ENCODE measurements at places on chromosomes 7 and 10. TPM values are rescaled to one million over a fixed set of nuclear protein-coding genes. Genes with fewer than 3 reads are reported as not detected.

GRCh38 chr7:49873420-49873819 lies 100.0 kb downstream of the VWC2 start:
- H3K27me3 ChIP-seq, result no peaks in the 10 kb centered on the region
- H3K27ac ChIP-seq, result no peak overlapping the region
- no peaks in the 10 kb centered on the region for H3K4me1 ChIP-seq
- H3K36me3 ChIP-seq, result no peaks in the 10 kb centered on the region

- H3K27me3 ChIP-seq, result peaks cover 10% of the 10 kb centered on the region
- no peak overlapping the region for H3K27ac ChIP-seq
- no peak for DNase-seq
- H3K36me3 ChIP-seq, result no peaks in the 10 kb centered on the region
- no peak overlapping the region for H3K4me3 ChIP-seq
Measured at GRCh38 chr10:132493246-132493755, 44.3 kb upstream of the INPP5A start.

DNA sequence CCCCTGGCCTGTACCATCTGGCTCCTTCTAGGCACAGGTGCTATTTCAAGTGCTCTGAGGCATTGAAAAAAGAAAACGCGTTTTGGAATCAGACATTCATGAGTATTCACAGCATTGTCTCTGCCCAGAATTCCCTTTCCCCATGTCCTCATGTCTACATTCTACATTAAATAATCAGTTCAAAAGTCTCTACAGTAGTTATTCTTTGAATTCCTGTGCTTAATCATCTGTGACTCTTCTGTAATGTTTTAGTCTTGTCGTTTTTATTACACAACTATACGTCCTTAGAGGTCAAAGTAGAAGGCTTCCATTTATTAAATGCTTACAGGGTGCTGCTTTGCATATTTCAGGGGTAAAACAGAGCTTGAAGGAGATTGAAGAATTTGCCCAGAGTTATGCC lies 95.7 kb downstream of the BICC1 start:
- H3K4me1 ChIP-seq, result peaks cover 4% of the 10 kb centered on the region
- H3K27ac ChIP-seq, result no peak overlapping the region
- H3K4me3 ChIP-seq, result no peak overlapping the region
- no peaks in the 10 kb centered on the region for H3K27me3 ChIP-seq

DNA sequence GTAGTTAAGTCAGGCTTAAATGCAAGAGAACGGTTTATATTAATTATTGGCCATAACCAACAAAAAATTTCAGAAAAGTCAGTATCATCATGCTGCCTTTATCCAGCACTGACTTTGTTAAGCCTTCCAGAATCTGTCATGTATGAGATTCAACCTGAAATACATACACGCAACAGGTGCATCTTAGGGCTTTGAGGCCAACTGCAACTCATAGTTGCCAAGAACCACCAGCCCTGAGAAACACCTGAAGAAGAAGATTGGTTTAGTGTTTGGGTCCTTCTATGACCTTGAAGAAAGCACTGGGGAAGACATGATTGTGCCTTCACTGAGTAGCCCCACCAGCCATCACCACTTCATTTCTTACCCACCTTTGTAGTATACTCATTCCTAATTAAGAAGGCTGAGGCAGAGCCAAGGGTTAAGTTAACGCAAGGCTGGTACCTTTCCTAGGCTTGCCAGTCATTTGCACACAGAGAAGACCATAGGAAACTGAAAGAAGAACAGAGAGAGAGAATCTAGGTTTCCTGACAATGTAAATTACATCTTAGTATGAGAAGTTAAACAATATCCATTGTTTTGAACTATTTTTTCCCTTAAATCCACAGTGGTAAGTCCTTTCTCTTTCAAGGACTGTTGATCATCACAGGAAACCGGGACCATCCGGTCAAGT lies 200.1 kb upstream of the PRKCQ start:
- peaks cover 6% of the 10 kb centered on the region for H3K4me1 ChIP-seq
- peaks cover 41% of the 10 kb centered on the region for H3K27me3 ChIP-seq
- no peaks in the 10 kb centered on the region for H3K36me3 ChIP-seq
- no peak for DNase-seq
- no peak overlapping the region for H3K4me3 ChIP-seq

DNA sequence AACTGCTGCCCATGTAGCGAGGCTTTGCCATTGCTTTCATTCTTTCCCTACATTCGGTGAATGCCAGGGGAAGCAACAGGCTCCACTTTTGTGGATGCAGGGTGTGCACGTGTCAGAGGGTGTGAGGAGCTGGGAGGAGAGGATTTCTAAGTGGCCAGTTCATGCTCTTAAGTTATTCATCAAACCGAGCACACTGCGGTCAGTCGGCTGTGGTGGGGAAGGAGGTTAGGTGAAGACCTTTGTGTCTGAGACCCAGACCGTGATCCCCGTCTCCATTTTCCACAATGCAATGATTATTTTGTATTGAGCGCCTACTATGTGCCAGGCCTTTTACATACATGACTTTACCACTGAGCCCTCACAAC lies 438.6 kb upstream of the GALNT17 start:
- H3K4me3 ChIP-seq, result peak overlapping the region; percentile 74
- peaks cover 18% of the 10 kb centered on the region for H3K4me1 ChIP-seq
- peak overlapping the region; percentile 82 for H3K27ac ChIP-seq
- peaks cover under 1% of the 10 kb centered on the region for H3K36me3 ChIP-seq
- peaks cover 38% of the 10 kb centered on the region for H3K27me3 ChIP-seq
- DNase-seq, result no peak

GRCh38 chr7:3175285-3175902 lies 125.7 kb upstream of the SDK1 start:
- peaks cover 2% of the 10 kb centered on the region for H3K36me3 ChIP-seq
- peak overlapping the region; percentile 92 for H3K27ac ChIP-seq
- H3K27me3 ChIP-seq, result no peaks in the 10 kb centered on the region
- H3K4me1 ChIP-seq, result peaks cover 24% of the 10 kb centered on the region
- no peak for DNase-seq

DNA sequence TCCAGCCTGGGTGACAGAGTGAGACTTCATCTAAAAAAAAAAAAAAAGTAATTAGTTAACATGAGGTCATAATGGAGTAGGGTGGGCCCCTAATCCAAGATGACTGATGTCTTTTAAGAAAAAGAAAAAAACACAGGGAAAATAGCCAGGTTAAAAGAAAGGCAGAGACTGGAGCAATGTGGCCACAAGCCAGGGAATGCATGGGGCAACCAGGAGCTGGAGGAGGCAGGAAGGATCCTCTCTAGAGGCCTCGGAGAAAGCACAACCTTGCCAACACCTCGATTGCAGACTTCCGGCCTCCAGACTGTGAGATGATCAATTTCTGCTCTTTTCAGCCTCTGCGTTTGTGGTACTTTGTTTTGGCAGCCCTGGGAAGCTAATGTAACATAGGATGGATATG lies 121.5 kb downstream of the ITIH5 start:
- no peaks in the 10 kb centered on the region for H3K36me3 ChIP-seq
- H3K27ac ChIP-seq, result no peak overlapping the region
- H3K4me1 ChIP-seq, result peaks cover 35% of the 10 kb centered on the region
- DNase-seq, result no peak
- H3K4me3 ChIP-seq, result no peak overlapping the region

GRCh38 chr7:127878791-127879190 lies 152.4 kb downstream of the LRRC4 start:
- H3K36me3 ChIP-seq, result no peaks in the 10 kb centered on the region
- no peaks in the 10 kb centered on the region for H3K27me3 ChIP-seq
- DNase-seq, result no peak
- no peak overlapping the region for H3K4me3 ChIP-seq
- H3K4me1 ChIP-seq, result no peaks in the 10 kb centered on the region

GRCh38 chr7:36809086-36809485 lies 84.8 kb upstream of the AOAH start:
- H3K27ac ChIP-seq, result no peak overlapping the region
- H3K27me3 ChIP-seq, result no peaks in the 10 kb centered on the region
- H3K4me3 ChIP-seq, result no peak overlapping the region
- peaks cover 26% of the 10 kb centered on the region for H3K4me1 ChIP-seq
- no peak for DNase-seq

- H3K4me3 ChIP-seq, result no peak overlapping the region
- H3K27me3 ChIP-seq, result no peaks in the 10 kb centered on the region
- H3K36me3 ChIP-seq, result no peaks in the 10 kb centered on the region
- no peak for DNase-seq
- H3K27ac ChIP-seq, result no peak overlapping the region
- no peaks in the 10 kb centered on the region for H3K4me1 ChIP-seq
Measured at GRCh38 chr7:13152755-13153154, 465.3 kb downstream of the ARL4A start.

GRCh38 chr10:43890124-43890523 lies 241.4 kb upstream of the ZNF32 start:
- no peaks in the 10 kb centered on the region for H3K36me3 ChIP-seq
- H3K4me3 ChIP-seq, result no peak overlapping the region
- DNase-seq, result no peak
- peaks cover 8% of the 10 kb centered on the region for H3K27me3 ChIP-seq

DNA sequence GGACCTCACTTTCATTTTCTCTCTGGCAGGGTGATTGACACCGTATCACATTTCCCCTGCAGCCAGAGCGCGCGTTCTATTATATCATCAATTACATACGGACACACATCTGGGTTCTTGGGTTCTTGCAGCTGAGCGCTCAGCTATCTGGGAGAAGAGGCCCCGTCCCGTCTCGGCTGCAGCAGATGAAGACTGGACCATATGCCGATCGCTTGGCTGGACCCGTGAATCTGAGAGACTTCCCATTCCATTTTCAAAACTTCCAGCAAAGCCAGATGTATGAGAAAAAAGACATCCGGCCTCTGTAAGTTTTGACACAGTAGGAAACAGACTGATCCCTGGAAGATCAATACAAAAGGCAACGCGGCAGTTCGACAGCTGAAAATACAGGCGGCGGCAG lies 99.8 kb downstream of the JCAD start:
- no peak overlapping the region for H3K4me3 ChIP-seq
- no peak for DNase-seq
- H3K36me3 ChIP-seq, result no peaks in the 10 kb centered on the region
- H3K4me1 ChIP-seq, result peaks cover 5% of the 10 kb centered on the region
- H3K27me3 ChIP-seq, result peaks cover 3% of the 10 kb centered on the region

- no peak for DNase-seq
- H3K4me1 ChIP-seq, result no peaks in the 10 kb centered on the region
- no peak overlapping the region for H3K4me3 ChIP-seq
- no peaks in the 10 kb centered on the region for H3K36me3 ChIP-seq
Measured at GRCh38 chr7:18828260-18828993, 289.0 kb downstream of the TWIST1 start.

PNLIPRP3 gene
- total RNA-seq, result not detected
